SW 1271 (cell line): ENCODE measurements at places on chromosomes 4 and X.
A peak's percentile ranks its signal among the peaks of the same experiment; 100 is the strongest.

DNA sequence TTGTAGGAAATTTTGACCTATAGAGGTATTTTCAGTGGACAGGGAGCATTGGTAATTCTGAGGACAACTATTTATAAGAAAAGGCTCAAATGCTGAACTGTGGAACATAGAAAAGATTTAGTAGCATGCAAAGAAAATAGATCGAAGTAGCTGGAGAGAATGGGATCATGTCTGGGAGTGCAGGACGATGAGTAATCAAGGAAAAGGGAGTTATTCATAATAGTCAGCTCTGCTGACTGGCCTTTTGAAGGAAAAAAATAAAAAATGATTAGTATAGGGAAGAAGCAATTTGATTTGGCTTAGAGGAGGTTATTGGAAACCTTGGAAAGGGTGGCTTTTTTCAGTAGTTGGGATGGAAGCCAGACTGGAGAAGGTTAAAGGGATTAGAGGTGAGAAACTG, 22.9 kb upstream of the ANK2 start:
- DNase-seq = no peak

DNA sequence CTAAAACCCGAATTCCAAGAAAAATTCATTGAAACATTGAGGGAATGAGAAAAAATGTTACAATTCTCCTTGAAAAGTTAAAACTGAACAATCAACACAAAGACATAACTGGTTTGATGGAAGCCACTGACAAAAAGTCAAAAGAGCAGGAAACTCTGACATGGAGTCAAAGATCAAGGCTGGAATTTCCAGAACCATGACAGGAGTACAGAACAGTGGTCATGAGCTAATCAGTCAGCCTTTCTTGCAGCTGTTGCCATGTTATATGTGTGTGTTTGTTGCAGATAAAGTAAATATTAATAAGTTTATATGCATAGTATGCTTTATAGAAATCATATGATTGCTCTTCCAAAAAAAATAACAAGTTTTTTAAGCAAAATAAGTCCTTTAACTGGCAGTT, 184.7 kb upstream of the HCCS start:
- no peak for DNase-seq

DNA sequence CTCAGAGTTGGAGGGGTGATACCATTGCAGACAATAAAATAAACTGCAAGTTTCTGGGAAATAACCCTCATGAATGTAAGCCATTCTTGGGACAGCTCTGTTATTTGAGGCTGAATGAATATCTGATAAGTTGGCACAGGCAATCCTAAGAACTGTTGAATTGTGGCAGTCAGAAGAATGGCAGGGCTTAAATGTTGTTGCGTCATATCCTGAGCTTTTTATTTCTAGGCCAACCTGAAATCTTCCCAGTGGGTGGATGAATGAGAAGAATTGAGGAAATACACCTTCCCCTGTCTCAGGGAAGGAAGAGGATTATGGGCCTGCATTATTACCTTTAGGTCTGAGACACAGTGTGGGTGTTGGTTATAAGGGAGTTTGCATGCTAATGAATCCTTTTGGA, 64.4 kb upstream of the C4orf54 start:
- no peak for DNase-seq

GRCh38 chrX:100316987-100317386, 93.1 kb downstream of the PCDH19 start:
- no peak for DNase-seq

DNA sequence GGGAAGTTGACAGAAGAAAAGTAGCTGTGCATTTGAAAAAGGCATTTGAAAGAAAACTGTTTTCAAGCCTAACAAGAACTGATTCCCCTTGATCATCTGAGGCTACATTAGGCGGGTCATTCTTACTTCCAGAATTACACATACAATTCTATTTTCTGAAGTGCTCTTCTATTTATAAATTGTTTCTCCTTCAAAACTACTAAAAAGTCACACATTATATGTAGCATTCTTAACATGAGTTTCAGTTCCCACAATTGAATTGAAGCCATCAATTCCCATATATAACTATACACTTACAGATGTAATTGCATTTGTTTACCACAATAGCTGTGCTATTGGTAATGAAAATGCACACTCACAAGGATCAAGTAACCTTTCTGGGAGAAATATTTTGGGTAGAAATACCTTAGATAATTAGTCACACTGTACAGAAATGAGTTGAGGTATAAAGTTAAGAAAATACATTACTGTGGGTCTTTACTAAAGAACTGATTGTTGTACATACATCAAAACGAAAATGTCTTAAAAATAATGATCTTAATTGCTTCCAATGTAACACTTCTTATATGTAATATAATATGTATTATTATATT, 1688.0 kb upstream of the AGA start:
- DNase-seq = no peak

GRCh38 chrX:3520982-3521381, 174.5 kb upstream of the MXRA5 start:
- DNase-seq = no peak

DNA sequence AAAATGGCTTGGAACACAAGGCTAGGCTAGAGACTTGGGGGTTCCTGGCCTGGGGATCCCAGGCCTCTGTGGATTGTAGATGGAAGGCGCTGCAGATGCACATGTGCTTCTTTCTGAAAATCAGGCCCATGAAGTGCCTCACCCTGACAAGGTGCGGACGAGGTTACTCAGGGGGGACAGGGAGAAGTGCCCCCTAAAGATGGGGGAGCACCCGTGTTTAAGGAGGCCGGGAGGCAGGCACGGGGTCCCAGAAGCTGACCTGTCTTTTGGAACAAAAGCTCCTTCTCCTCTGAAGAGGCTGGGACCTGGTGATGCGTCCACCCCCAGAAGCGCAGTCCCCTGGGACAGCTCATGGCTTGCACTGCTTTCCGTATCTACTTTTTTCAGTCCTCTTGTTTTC, 2.4 kb downstream of the PDZD4 start:
- DNase-seq = no peak

DNA sequence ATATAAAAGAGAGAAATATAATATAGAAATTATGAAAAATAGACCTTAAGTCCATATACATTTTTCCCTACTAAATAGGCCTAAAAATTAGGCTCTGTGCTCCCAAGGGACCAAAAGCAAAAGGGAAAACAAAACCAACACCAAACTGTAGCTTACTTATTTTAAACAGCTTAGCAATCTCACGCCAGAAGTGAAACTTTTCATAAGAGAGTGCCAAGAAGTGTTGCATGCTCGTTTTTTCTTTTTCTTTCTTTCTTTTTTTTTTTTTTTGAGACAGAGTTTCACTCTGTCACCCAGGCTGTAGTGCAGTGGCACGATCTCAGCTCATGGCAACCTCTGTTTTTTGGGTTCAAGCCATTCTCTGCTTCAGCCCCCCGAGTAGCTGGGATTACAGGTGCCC, 250.4 kb downstream of the TMA16 start:
- DNase-seq = no peak

- DNase-seq = no peak
Observed at GRCh38 chr4:7854697-7855370, 84.8 kb downstream of the AFAP1 start.

DNA sequence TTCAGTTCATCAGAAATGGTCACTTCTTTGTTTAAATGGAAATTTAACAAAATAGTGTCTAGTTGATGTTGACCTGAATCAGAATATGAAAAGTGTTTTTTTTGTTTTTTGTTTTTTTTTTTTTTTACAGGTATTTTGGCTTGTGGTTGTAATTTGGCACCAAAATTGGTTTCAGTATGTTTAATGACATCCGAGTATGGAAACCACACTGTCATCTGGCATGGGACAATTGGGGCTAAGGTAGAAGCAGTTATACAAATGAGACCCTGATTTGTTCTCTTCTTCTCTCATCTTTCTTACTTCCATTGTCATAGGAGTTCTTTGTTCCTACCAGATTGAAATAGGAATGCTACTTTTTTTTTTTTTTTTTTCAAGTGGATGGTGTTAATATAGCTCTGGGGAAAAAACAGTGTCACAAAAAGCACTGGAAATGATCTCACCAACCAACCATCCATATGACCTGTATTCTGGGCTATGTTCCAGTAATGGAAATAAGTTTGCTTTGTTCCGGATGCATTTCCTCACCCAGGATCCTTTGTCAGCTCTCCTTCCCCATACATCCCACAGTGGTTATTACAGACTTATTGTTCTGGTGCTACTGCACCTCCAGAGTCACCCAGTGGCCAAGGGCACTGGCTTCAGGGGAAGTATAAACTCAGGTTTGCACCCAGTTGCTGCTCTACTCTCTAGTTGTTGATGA, 95.8 kb downstream of the ATXN3L start:
- DNase-seq = peak; percentile 79

GRCh38 chrX:97026406-97026805, 142.7 kb downstream of the RPA4 start:
- DNase-seq = no peak

- no peak for DNase-seq
Observed at GRCh38 chr4:131054489-131055019, 1958.6 kb downstream of the C4orf33 start.

DNA sequence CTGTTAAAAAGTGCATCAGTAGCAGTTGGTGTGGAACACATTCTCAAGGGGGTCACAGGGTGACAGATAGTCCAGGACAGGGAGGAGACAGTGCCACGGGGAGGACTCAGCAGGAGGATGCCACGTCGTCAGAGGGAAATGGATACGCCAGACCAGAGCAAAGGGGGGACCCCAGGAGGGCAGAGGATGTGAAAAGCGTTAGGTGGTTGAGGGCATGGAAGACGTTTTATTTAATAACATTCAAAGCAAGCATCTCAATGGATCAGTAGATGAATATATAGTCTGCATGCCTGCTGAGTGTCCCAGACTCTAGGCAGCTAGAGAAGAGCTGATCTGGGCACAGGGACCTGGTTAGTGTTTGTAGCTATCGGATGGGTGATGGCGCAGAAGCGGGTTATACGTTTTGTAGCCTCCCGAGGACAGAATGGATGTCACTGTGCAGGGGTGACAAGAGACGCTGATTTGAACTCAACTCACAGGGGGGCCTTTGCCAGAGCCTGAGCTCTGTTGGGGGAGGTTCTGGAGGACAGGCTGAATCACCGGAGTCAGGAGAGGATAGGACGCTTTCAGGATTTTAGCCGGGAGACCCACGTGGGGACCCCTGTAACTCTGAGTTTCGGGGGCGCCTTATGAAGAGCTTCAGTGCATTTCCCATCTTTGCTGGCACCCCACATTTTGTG, 81.3 kb downstream of the STOX2 start:
- no peak for DNase-seq

DNA sequence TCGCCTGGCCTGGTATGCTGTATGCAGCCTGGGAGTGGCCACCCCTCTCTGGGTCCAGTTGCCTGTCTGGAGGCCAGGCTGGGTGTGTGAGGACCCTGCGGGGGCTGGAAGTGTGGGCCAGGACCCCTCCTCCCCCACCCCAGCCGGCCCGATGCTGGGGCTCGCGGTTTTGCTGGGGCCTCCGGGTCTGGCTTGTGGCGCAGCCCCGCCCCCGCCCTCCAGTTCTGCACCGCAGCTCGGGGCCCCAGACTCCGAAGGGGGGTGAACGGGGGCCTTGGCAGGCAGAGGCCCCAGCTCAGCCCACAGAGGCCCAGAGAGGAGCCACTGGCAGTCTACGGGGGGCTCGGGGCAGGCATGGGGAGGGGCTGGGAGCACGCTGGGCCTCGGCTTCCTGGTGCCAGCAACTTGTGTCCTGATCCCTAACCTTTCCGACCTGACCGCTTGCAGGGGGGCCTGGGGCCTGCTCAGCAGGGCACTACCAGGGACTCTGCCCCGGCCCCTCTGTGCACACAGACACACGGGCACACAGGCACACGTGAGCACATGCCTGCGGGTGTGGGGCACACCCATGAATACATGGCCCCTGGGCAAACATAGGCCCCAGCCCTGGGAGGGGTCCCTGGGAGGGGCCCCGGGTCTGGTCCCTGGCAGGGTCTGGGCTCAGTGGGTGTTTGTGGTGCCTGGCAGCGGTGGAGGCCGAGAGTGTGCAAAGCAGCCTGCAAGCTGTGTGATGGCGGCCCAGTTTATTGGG, 21.4 kb upstream of the FGFR3 start:
- DNase-seq = no peak

GRCh38 chrX:29090811-29091210, 503.6 kb downstream of the IL1RAPL1 start:
- DNase-seq = no peak

DNA sequence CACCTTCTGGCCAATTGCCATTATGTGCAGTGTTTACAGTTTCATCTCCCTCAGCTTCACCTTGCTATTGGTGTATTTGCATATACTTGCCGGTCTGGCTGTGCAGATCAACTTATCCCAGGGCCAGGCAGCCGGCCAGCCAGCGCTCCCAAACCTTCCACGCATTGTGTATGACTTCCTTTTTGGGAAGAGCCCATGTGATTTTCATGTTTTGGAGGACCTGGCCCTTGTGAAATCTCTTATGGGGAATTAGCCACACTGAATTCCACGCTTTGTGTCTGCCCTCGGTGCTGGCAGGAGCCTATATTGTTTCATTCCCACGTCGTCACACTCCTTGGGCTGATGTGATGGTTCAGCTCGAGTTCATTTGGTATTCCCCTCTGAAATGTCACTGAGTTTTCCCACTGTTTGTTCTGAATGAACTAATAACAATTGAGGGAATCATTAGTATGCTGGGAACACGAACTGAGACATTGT, 6.0 kb upstream of the PDLIM3 start:
- DNase-seq = no peak

GRCh38 chr4:114494246-114494803, 104.3 kb upstream of the UGT8 start:
- no peak for DNase-seq
